ENCODE measurements at places on chromosomes 1 and 21. TPM values are rescaled to one million over a fixed set of nuclear protein-coding genes. Genes with fewer than 3 reads are reported as not detected.

Gene FCRL2
- 0.56 TPM for total RNA-seq

Gene LCE3E
- total RNA-seq = 4.3 TPM

Gene LORICRIN
- total RNA-seq = not detected

Gene UMODL1
- 0.08 TPM for total RNA-seq

Gene IGSF9
- 13.0 TPM for total RNA-seq

Gene ST6GALNAC5
- total RNA-seq = 0.96 TPM

Gene ANKRD65
- 11.9 TPM for total RNA-seq

Gene EXO1
- total RNA-seq = 5.1 TPM

Gene NBPF19
- total RNA-seq = 12.0 TPM

Gene LAD1
- 328 TPM for total RNA-seq

Gene ADAMTS5
- total RNA-seq = 0.80 TPM

Gene CA14
- total RNA-seq = 0.28 TPM

Gene XCL1
- total RNA-seq = not detected

Gene DENND2C
- total RNA-seq = 41.4 TPM

All from esophagus mucosa (tissue), 1 donor.